SK-MEL-5 (cell line): ENCODE measurements at places on chromosomes 6 and 20.

- no peak for DNase-seq
Observed at GRCh38 chr20:37630166-37630565, 63.7 kb upstream of the CTNNBL1 start.

DNA sequence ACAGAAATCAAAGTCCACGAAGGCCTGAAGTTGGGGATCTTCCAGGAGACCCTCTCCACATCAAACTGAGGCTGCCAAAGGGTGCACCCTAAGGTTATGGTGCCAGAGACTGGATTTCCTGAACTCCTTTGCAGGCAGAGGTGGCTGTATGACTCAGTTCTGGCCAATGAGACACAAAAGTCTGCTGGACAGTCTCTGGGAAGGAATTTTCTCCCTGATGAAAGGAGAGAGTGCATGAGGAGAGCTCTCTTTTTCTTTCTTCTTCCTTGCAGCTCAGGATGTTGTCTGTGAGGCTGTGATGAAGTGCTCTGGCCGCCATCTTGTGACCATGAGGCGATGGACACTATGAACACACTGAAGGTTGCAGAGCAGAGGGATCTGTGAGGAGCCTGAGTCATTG lies 85.2 kb downstream of the MDGA1 start:
- DNase-seq: no peak

DNA sequence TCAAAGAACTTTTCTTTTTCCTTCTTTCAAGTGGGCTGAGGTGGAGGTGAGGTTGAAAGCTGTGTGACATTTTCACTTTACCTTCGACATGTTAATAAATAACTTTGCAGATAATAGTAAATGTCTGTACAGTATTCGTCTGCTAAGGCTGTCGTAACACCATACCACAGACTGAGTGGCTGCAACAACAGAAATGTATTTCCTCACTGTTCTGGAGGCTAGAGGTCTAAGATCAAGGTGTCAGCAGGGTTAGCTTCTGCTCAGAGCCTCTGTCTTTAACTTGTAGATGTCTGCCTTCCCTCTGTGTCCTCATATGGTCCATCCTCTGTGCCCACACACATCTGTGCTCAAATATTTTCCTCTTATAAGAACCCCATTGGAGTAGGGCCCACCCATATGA lies 14.9 kb downstream of the PHACTR2 start:
- no peak for DNase-seq

GRCh38 chr6:45566882-45567281 lies 189.1 kb upstream of the SUPT3H start:
- DNase-seq: peak; percentile 51

DNA sequence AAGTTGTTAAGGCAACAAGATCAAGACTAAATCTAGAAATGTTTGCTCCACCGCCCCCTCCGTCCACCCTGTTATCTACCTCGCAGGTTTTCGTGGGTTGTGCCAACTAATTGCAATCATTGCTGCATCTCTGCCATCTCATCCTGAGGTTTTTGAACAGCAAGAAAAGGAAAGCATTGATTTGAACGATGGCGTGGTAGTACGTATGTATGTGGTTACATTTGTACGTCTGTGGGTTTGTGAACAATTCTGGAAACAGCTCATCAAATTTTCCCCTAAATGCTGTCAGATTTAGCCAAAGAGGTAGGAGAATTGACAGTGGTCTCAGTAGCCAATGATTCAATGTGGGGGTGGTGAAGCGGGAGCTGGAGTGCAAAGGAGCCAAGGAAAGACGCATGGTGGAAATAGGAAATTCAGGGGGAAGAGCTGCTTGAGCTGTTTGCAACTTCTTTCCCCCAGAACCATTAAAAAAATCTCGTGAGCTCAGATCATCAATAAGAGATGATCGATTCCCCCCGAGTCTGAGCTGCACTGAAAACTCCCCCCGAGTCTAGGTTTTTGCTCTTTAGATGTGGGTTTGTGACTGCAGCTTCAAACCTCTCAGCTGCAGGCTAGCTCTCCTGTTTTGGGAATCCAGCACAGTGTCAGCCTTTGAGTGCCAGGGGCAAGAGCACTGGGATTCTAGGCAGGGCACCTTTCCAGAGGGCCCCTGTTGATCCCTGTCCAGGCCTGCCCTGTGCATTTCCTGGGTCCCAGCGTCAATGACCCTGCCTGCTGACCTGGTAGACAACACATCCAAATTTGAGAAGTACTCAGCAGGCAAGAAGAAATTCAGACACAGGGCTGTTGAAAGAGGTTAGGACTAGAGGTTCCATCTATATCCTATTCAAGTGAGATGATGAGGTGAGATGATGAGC lies 72.6 kb upstream of the LY86 start:
- no peak for DNase-seq

GRCh38 chr20:9359561-9360308 lies 154.7 kb upstream of the LAMP5 start:
- peak; percentile 78 for DNase-seq

DNA sequence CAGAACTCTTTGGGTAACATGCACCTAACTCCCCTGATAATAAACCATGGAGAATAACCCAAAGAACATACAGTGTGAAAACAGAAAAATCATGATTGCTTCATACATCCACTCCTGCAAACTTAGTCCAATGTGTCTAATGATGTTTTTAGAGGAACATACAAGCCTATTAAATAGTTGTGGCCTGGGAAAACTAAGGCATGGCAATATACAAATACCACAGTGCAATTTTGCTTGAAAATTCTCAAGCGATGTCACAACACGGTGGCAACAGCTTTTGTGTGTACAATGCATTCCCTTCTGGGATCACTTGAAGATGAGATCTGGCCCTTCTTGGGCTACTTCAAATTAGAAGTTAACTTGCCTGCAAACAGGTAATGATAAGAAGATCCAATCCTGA lies 16.7 kb downstream of the MAP3K5 start:
- no peak for DNase-seq

DNA sequence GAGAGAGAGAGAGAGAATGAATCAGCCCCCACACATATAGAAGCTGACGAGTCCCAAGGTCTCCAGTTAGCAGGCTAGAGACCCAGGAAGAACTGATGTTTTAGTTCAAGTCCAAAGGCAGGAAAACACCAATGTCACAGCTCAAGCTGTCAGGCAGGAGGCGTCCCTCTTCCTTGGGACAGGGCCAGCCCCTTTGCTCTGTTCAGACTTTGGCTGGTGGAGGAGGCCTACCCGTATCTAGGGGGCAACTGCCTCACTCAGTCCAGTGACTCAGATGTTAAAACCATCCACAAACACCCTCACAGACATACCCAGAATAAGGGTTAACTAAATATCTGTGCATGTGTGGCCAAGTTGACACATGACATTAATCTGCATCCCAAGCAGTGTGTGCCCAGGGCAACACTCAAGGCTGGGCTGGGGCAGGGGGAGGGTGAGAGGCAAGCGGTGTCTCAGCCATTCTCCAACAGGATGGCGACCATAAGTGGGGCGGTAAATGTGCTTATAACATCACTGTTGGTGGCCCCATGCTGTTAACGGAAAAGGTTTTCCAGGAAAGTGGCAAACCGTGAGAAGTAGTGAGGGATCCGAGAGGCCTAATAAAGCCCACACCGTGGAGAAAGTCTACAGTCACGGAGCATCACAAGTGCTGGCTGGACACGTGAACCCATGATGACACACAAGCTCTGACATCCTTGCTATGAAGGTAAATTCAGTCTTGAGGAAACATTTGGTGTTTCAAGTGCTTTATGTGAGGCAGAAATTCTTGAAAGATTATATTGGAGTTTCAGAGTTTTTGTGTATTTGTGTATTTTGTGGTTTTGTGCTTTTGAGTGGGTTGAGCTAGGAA lies 28.1 kb downstream of the RAMACL start:
- DNase-seq: no peak

GRCh38 chr6:39280247-39280731 lies 33.9 kb downstream of the KCNK17 start:
- DNase-seq: no peak

- DNase-seq: peak; percentile 90
Observed at GRCh38 chr20:35329435-35330139, 37.4 kb upstream of the FAM83C start.

DNA sequence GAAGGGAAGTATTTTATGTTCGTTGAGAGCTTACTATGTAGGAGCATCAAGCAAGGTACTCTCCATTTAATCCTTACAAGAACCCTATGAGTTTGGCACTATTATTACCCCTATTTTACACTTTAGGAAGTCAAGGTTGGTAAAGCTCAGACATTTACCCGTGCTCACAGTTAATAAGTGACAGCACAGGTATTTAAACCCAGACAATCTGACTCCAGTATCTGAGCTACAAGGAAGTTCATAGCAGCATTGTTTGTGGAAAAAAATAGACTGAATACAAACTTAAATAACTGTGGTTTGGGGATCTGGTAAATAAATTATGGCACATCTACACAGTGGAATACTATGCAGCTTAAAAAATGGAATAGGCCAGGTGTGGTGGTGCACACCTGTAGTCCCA lies 21.2 kb upstream of the GMNN start:
- no peak for DNase-seq

DNA sequence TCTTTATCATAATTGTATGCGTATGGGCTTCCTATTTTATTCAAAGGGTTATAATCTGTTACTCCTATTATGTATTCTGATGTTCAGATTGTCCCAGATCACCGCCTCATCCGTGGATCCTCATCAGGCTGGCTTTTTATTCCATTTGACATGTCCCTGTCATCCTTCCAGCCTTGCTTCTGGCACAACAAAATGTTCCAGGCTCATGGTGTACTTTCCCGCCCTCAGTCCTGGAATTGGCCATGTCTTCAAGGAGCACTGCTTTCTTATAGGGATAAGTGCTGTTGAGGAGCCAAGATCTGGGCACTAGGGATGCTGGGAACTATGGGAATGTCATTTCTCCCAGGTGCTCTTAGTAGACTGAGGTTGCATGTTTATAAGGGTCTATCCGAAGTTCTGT lies 207.8 kb downstream of the JARID2 start:
- no peak for DNase-seq

- no peak for DNase-seq
Observed at GRCh38 chr6:56242346-56242745, 5.0 kb downstream of the COL21A1 start.

- DNase-seq: no peak
Observed at GRCh38 chr20:3648951-3649350, 14.2 kb downstream of the GFRA4 start.

DNA sequence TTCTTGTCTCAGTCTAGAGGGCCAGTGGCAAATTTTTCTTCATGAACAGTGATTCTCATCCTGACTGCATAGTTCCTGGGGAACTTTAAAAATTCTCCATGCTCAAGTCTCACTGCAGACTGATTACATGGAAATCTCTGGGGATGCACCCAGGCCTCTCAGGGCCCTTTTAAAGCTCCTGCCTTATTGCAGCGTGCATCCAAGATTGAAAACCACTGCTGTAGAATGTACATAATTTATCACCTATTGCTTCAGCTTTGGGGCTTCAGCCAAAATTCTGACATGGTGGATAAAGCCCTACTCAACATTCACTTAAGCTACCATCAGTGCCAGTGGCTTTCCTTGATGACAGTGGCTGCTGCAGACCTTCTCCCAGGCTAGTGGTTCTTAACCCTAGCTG lies 143.8 kb downstream of the BTBD3 start:
- no peak for DNase-seq

DNA sequence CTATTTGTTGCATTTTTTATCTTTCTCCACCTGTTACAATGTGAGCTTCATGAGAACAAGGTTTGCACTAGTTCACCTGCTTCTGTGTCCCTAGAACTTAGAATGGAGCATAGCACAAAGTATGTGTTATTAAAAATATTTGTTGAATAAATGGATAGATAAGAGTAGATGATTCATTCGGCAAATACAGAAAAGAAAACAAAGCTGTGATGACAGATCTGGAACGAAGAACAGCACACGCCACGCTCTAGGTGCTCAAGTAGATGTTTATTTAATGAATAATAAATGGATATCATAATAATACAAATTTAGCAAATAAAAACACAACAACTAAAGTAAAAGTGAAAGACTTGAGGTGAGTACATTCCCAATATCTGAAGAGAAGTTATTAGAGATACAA lies 273.1 kb downstream of the HAO1 start:
- DNase-seq: no peak

DNA sequence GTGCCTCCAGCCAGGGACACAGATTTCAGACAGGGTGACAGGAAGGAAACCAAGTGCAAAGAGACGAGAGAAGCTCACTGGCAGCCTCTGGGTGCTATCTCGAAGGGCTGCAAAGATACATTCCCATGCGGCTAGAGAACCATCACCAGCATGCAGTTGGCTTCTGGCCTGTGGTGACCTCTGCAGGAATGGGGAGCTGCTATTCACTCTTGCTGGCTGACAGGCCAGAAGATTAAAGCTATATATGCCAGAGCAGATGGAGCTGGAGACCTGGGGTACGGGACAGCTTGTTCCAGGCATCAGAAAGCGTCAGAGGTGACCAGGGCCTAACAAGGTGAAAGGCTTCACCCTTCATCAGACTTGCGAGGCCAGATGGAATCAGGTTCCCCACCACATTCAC lies 20.0 kb downstream of the MAP1LC3A start:
- no peak for DNase-seq

DNA sequence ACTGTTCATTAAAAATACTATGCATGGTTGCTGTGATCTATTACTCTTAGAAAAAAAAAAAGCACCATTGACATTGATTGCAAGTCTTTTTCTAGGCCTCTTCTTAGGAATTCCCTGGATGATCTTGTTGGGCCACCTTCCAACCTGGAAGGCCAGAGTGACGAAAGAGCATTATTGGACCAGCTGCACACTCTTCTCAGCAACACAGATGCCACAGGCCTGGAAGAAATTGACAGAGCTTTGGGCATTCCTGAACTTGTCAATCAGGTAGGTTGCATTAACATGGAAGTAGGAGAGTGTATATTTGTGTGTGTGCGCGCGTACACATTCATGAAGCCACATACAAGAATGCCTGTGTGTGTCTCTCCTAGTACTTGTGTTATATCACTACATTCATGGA lies 140.4 kb downstream of the NCOA3 start:
- DNase-seq: no peak

DNA sequence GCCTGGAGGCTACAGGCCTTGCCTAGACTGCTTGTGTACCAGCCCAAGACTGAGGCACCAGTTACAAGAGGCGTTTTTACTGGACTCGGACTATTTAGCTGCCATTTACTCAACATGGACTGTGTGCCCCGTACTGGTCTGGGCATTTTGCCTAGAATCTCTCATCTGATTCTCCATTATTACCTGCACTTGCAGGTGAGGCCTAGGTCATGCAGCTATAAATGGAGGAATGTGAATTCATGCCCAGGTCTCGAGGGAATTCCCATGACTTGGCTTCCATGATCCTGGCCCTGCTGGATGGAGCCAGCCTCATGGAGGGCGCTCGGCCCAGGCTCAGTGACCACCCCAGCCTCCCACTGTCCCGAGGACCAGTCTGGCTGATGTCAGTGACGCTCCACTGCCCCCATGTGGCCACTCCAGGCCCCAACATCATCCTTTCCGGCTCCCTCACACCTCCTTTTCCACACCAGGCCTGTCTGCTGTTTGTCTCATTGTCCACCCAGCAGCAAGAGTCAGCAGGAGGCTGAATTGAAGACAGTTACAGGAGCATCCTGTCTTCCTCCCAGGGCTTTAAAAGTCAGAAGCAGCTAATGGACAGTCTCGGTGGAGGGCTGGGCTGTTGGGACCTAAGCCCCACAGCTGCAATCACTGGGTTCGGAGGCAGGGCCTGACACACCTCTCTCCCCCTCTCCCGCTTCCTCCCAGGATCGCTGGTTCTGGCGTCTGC lies 8.7 kb downstream of the MMP24OS start:
- peak; percentile 84 for DNase-seq

GRCh38 chr6:79230149-79230548 lies 4.3 kb downstream of the HMGN3 start:
- no peak for DNase-seq
